ENCODE measurements at places on chromosomes 12 and 14.

DNA sequence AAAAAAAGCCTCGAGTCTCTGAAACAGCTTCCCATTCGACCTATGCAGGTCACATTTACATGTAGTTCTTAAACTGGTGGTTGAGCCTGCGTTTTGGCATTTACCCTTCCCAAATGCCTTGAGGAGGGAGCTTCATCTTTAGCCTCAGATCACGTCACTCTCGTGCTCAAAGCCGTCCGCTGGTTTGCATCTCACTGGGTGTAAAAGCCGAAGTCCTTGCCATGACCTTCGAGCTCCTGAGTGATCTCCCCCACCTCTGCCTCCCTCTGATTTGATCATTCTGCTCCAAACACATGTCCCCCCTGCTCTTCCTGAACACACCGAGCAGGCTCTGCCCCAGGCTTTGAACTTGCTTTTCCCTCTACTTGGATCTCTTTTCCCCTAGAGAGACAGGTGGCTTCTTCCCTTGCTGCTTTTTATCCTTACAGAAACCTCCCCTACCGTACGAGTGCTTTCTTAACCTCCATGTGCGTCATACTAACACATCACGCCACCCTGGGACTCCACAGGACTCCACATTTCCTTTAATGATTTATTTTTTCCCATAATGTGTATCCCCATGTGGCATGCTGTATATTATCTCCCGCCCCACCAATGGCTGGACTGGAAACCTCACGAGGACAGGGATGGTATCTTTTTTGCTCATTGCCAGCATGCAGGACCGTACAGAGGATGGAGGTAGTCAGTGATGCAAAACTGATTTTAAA is 610.7 kb downstream of the VRK1 start:
- no peak for DNase-seq

DNA sequence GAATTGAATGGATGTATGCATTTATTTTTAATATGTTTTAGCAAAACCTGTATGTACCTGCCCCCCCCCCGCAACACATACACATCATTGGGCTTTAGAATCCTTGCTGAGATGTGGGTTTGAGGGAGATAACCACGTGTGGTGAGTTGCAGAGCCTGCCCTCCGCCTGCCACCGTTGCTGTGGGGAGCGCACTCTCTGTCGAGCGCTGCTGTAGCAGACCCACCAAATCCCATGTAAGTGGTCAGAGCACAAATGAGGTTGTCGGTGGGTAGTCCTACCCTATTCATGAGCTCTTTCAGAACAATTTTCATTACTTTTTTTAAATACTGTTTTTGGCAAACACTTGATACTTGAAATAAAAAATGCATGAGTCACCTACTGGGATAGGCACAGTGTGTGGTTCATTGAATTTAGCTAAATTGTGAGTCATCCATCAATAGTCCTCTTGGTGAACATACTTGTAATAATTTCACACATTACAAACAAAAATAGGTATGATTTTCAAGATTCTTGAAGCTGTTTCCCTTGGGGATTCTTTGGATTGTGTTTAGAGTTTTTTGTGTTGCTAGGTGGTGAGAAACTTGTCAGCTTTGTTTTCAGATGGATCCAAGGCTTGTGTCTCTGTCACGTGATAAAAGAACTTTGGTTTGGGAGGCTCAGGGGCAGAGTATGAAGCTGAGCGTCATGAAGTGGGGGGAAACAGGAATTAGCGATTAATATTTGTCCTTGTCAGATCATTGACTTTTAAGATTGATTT is 107.6 kb downstream of the PTCSC3 start:
- DNase-seq: no peak

- DNase-seq: no peak
Observed at GRCh38 chr12:30909349-30910037, 17.1 kb upstream of the TSPAN11 start.

DNA sequence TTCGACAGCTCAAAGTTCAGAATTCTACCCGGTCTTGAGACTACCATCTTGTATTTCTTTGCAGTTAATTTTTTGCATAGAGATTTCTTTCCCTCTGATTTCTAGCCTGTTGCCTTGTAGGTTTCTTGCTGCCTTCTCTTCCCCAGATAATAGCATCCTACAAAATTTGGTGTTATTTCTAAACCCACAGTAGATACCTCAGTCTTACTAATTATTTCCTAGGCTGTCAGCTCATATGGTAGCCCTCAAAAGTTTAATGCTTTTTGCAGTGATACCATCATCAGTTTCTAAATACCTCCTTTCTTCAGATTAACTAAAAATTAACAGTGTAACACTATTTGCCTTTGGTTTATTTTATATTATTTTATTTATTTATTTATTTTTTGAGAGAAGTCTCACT is 61.9 kb upstream of the TMPO start:
- no peak for DNase-seq

DNA sequence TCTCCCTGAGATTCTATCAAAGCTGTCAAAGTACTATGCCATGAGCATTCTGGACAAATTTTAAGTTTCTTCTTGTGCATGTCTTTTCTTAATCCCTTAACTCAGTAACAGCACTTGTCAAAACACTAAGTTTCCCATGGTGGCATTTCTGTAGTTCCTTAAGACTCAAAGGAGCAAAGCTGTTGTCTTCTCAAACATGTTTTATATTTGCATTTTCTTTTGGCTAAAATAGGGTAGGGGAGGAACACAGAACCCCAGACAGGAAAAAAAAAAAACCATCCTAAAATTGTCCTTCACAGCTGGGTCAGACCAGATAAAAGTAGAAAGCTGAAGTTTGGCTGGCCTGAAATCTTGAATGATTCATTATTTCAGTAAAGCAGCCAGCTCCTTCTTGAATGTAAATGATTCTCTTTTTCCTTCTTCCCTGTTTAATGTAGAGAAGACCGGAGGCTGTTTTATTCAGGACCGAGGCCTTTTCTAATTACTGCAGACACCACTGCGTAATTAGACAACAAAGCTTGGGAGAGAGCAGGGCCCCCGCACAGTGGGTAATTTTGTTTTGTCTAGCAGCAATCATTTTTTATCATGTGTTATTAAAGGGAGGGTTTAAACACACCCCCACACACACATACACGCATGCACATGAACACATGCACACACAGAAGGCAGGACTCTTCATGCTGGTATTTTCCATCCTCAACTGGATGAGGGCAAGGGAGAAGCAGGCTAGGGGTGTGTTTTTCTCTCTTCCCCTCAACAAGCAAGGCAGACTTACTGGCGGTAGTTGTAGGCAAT is 51.0 kb downstream of the PAH start:
- no peak for DNase-seq

- DNase-seq: no peak
Observed at GRCh38 chr12:80044694-80045046, 54.7 kb upstream of the OTOGL start.
